CD4-positive, alpha-beta T cell treated with Interleukin-17A for 1 hour (primary cell): ENCODE measurements at places on chromosomes 5 and 9.

DNA sequence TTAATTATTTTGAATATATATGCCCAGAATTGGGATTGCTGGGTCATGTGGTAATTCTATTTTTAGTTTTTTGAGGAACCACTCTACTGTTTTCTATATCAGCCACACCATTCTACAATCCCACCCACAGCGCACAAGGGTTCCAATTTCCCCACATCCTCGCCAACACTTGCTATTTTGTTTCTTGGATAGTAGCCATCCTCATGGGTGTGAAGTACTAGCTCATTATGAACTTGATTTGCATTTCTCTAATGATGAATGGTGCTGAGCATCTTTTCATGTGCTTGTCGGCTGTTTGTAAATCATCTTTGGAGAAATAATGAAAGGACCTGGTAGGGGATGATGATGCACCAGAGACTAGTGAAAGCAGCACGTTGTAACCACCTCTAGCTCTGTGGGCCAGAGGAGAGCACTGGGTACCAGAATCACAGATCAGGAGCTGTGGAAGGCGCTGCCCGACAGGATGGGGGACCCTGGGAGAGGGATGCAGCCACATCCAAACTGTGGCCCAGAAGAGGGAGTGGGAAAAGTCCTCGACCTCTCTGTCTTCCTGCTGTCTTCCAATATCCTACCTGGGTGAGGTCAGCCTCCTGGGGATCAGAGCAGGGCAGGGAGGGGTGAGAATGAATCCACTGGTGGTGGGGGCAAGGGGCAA, 155.4 kb downstream of the RGS3 start:
- DNase-seq = no peak

- no peak for DNase-seq
Observed at GRCh38 chr5:61496860-61497259, 164.8 kb downstream of the ZSWIM6 start.

GRCh38 chr9:113641100-113641885, 177.8 kb downstream of the RGS3 start:
- no peak for DNase-seq

- DNase-seq = no peak
Observed at GRCh38 chr5:52449516-52449915, 338.2 kb upstream of the ITGA1 start.

GRCh38 chr5:120769312-120769872, 305.3 kb downstream of the PRR16 start:
- DNase-seq = no peak

- peak; percentile 85 for DNase-seq
Observed at GRCh38 chr5:16616536-16617273, at the start of gene RETREG1. RETREG1 (minus strand) TSS chr5:16616997; CDS start chr5:16616971, 26 bp downstream.

- DNase-seq = no peak
Observed at GRCh38 chr9:4371108-4371507, 71.2 kb upstream of the GLIS3 start.

GRCh38 chr9:120688758-120689157, 25.5 kb downstream of the MEGF9 start:
- no peak for DNase-seq

DNA sequence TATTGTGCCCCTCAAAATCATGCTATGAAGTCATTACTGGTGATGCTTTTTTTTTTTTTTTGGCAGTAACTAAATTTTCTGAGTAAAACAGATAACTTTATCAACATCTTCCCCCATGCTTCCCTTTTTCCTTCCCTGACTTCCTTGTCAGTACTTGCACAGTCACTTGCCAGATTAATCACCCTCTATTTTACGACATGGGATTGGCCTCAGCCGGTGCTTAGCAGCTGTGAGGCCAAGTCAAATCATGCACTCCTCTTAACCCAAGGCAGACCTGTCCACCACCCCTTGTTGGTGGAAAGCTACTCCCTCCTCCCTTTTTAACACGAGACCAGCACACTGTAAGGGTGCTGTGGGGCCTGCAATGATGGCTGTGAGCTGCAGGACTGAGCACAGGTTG, 118.0 kb upstream of the OTULINL start:
- no peak for DNase-seq
